ENCODE measurements at places on chromosomes 2 and 18. TPM values are rescaled to one million over a fixed set of nuclear protein-coding genes. Genes with fewer than 3 reads are reported as not detected.
A peak's percentile ranks its signal among the peaks of the same experiment; 100 is the strongest.

DNA sequence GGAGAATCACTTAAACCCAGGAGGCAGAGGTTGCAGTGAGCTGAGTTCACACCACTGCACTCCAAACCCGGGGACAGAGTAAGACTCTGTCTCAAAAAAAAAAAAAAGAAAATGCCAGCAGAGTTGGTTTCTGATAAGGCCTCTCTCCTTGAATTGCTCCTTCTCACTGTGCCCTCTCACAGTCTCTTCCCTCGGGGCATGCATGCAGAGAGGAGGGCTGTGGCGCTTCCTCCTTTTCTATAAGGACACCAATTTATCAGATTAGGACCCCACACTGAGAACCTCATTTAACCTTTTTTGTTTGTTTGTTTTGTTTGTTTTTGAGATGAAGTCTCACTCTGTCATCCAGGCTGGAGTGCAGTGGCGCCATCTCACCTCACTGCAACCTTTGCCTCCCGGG lies 110.5 kb downstream of the ZFP36L2 start:
- peaks cover 9% of the 10 kb centered on the region for H3K4me1 ChIP-seq
- H3K27ac ChIP-seq = no peak overlapping the region
- no peak for DNase-seq

DNA sequence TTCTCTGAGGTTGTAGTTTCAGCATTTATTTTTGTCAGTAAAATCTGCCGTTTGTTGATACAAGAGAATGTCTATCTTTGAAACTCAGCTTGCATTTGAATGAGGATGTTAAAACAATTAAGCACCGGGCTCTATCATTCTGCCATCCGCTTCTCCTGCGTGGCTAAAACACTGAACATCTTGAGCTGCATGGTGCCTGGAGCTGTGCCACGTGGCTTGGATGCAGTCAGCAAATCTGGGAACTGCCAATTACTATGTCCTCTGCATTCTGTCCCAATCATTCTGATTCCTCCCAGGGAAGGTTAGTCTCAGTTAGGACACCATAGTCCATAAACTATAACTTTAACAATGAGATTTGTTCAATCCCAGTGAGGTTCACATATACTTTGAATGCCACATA lies 598.4 kb downstream of the FBXO15 start:
- H3K27me3 ChIP-seq = no peaks in the 10 kb centered on the region
- no peak for DNase-seq
- H3K4me3 ChIP-seq = no peak overlapping the region
- H3K4me1 ChIP-seq = no peaks in the 10 kb centered on the region
- H3K27ac ChIP-seq = no peak overlapping the region
- H3K36me3 ChIP-seq = no peaks in the 10 kb centered on the region

Gene KCNK3
- 0.84 TPM for total RNA-seq

DNA sequence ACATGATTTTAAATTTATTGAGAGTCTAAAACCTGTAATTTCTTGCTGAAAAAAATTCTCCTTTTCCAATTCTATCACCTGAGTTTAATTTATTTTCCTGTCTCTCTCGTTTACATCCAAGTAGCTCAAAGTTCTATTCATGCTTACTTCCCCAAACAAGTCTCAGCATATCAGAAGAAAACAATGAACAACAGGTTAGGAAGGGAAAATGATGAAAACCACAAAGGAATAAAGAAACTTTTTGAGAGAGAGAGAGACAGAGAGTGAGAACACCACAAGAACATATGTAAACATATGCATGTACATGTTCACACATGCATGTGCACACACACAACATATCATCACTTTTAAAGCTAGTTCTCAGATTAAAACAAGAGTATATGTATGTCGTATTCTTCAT lies 112.1 kb downstream of the STRN start:
- no peaks in the 10 kb centered on the region for H3K27me3 ChIP-seq
- H3K27ac ChIP-seq = no peak overlapping the region
- no peak overlapping the region for H3K4me3 ChIP-seq
- no peaks in the 10 kb centered on the region for H3K4me1 ChIP-seq
- H3K36me3 ChIP-seq = peaks cover 3% of the 10 kb centered on the region
- no peak for DNase-seq

DNA sequence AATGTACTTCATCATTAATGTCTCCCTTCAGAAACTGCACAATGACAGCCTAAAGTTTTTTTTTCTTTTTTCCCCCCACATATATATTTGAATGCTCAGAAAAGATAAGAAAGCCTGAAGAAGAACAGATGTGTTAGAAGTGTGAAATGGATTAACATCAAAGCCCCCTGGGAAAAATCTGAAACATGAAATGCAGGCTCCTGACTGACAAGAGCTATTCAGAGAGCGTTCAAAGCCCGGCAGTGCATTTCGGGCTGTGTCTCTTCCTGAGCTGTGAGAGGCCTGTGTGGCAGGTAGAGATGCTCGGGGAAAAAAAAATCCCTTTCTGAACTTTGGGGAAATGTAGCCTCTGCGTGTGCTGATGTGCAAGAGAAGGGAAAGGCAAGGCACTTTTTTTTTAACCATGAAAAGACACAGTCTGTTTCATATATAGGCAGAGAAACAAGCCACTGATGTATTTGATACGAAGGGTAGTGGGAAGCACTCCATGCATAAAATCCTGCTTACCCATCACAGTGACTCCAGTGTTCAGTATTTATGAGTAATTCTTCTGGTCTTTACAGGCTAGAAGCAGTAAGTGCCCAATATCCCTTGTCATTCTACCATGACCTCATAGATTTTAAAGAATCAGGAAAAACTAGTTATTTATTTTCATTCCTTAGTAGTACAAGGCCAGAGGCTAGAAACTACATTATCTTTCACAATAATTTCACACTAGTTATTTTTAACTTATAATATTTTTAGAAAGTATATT lies 1574.2 kb upstream of the PIK3C3 start:
- H3K27me3 ChIP-seq = no peaks in the 10 kb centered on the region
- H3K4me1 ChIP-seq = no peaks in the 10 kb centered on the region
- no peaks in the 10 kb centered on the region for H3K36me3 ChIP-seq
- no peak overlapping the region for H3K4me3 ChIP-seq
- DNase-seq = no peak

- no peaks in the 10 kb centered on the region for H3K27me3 ChIP-seq
- no peak for DNase-seq
- no peak overlapping the region for H3K4me3 ChIP-seq
Measured at GRCh38 chr2:27844821-27845255, 45.3 kb downstream of the RBKS start.

DNA sequence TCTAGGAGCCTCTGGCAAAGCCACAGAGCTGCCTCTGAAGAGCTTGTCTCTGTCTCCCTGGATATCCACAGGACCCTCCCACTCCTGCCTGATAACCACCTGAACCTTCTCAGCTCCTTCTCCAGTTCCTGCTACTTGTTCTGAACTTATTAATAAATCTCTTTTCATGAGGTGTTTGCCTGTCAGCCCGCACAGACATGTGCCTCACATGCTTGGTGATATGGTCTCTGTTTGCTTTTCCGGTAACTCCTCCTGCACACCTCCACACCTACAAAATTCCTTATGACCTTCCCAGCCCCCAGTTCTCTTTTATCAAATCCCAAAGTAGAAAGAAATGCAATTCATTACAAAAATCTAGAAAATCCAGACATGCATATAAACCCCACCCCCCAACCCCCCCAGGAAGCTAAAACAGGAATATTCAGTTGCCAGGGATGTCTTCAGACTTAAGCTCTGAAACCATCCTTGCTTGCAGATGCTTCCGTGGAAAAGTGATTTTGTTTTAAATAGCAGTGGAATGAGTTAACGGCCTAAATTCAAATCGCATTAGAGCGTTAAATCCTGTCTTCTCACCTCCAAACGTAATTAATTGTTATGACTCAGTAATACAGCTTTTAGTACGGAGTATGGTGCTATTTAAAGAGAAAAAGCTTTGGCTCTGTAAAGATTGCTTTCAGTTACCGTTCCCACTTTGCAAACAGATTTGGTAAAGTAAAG lies 2.1 kb upstream of the PID1 start:
- H3K4me3 ChIP-seq = peak overlapping the region; percentile 23
- no peak overlapping the region for H3K27ac ChIP-seq
- H3K4me1 ChIP-seq = peaks cover 20% of the 10 kb centered on the region
- no peak for DNase-seq
- H3K36me3 ChIP-seq = no peaks in the 10 kb centered on the region

Gene USP14
- total RNA-seq = 33.3 TPM

GRCh38 chr18:60554967-60555366 lies 182.4 kb upstream of the MC4R start:
- H3K27me3 ChIP-seq = peaks cover 3% of the 10 kb centered on the region
- no peak overlapping the region for H3K4me3 ChIP-seq
- no peak overlapping the region for H3K27ac ChIP-seq
- H3K4me1 ChIP-seq = no peaks in the 10 kb centered on the region

Gene CLEC4F
- total RNA-seq = not detected

Gene PRLH
- not detected for total RNA-seq

Gene SRD5A2
- total RNA-seq = not detected

DNA sequence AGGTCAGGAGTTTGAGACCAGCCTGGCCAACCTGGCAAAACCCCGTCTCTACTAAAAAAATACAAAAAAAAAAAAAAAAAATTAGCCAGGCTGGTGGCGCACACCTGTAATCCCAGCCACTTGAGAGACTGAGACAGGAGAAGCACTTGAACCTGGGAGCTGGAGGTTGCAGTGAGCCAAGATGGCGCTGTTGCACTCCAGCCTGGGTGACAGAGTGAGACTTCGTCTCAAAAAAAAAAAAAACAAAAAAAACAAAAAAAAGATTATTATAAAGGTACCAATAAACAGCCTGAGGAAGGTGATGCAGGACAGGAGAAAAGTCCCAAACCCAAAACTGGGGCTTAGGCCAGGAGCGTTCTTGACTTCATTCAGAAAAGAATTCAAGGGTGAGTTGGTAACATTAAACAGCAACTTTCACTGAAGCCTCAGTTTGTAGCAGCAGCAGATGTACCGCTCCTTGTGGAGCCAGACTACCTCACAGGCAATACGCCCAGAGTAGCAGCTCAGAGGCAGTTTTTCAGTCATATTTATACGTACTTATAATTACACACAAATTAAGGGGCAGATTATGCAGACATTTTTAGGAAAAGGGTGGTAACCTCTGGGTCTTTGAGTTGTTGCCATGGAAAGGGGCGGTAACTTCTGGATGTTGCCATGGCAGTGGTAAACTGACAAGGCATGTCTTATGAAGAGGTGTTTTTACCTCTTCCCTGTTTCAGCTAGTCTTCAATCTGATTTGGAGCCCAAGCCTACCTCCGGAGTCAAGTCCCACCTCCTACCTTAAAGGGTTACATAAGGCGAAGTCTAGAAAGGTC lies 1596.6 kb upstream of the CELF4 start:
- no peak overlapping the region for H3K4me3 ChIP-seq
- DNase-seq = no peak
- H3K27ac ChIP-seq = no peak overlapping the region
- H3K27me3 ChIP-seq = no peaks in the 10 kb centered on the region
- no peaks in the 10 kb centered on the region for H3K4me1 ChIP-seq

DNA sequence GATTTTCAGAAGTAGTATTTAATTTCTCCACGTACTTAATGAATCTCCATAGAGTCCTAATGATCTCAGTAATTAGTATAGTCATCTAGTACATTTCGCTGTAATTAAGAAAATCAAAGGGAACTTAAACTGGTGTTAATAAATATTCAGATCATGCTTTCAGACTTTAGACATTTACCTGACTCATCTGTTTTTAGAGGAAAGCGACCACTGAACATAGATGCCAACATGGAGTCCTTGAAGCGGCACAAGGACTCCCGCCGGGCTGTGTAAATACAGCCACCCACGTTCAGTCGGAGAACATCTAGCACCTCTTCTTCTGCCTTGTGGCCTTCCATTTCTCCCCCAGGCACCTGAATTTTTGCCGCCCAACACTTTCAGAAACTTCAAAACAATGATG lies 3.2 kb downstream of the KCTD18 start:
- H3K27me3 ChIP-seq = no peaks in the 10 kb centered on the region
- no peak overlapping the region for H3K4me3 ChIP-seq
- no peaks in the 10 kb centered on the region for H3K4me1 ChIP-seq
- no peak overlapping the region for H3K27ac ChIP-seq
- no peak for DNase-seq

Gene MGAT4A
- 12.6 TPM for total RNA-seq

- H3K4me3 ChIP-seq = no peak overlapping the region
- H3K4me1 ChIP-seq = peaks cover 4% of the 10 kb centered on the region
- DNase-seq = no peak
- no peaks in the 10 kb centered on the region for H3K27me3 ChIP-seq
Measured at GRCh38 chr2:172256886-172257285, 154.2 kb upstream of the DLX2 start.
